Mesothelial cell of epicardium (in vitro differentiated cells): ENCODE measurements at places on chromosomes 3 and 15.

DNA sequence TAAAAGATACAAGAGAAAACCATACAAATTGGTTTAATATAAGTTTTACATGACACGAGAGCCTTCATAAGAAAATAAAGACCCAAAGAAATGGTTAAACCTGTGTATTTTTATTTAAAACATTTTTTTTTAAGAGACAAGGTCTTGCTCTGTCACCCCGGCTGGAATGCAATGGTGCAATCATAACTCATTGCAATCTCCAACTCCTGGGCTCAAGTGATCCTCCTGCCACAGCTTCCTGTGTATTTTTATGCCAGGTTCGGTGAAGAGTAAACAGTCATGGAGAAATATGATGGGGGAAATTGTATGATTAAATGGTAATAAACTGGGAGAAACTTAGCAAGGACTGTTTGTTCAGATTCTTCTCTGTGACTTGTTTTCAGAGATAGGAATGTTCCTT, 441.0 kb downstream of the TUSC7 start:
- H3K27ac ChIP-seq = no peak overlapping the region
- H3K4me1 ChIP-seq = peaks cover 12% of the 10 kb centered on the region
- no peak for DNase-seq
- H3K27me3 ChIP-seq = no peaks in the 10 kb centered on the region

- no peak for DNase-seq
- peaks cover 8% of the 10 kb centered on the region for H3K4me1 ChIP-seq
- no peaks in the 10 kb centered on the region for H3K36me3 ChIP-seq
- no peak overlapping the region for H3K27ac ChIP-seq
- peaks cover 51% of the 10 kb centered on the region for H3K27me3 ChIP-seq
Observed at GRCh38 chr3:13234666-13235065, 161.4 kb upstream of the IQSEC1 start.

DNA sequence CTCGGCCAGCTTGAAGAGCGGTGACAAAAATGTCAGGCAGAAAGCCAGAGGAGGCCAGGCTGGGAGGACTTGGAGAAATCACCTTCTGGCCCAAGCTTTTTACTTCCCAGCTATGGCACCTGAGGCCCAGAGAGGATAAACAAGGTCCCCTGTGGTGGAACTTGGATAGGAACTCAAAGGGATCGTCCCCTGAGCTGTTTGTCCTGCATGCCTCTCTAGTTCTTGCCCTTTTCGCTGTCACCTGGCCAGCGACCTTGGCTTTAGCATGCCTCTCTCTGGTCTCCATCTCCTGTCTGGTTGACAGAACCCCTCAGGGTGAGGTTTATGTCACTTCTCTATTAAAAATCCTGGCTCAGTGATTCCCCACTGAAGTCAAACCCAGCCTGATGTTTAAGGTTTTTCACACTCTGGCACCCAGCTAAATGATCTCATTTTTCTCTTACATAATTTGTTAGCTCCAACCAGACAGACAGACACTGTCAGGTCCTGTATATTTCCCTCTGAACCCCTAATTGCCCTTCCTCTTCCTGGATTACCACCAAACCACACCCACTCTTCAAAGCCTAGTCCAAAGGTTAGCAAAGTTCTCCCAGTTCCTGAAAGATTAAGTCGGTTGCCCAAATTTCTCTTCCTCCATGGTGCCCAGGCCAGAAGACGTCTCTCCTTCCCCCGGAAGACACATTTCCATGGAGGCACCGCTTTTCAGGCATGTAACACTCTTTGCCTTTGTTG, 169.1 kb downstream of the FAM43A start:
- DNase-seq = no peak
- H3K27me3 ChIP-seq = no peaks in the 10 kb centered on the region
- H3K27ac ChIP-seq = no peak overlapping the region
- H3K4me1 ChIP-seq = peaks cover 34% of the 10 kb centered on the region

DNA sequence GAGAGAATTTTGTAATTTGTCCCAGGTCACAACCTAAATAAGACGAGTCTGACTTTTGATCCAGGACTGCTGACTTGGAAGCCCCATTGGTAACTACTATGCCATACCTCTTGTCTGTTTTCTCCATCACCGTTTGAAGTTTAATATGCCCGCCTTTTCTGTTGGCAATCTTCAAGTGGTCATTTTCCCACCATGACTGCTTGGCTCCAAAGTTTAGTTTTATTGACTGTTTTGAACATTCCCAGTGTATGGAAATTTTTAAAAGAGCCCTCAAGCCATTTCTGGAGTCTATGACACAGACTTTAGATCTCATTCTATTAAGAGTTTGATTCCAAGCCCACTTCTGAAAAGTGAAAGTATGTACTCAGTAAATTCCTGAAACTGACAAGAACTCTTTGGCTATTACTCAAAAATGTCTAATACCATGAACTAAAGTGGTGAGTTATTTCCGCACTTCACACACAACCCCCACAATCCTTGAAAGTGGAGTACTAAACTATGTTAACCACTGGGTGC, 136.7 kb upstream of the ADAMTS9 start:
- H3K27ac ChIP-seq = no peak overlapping the region
- H3K4me3 ChIP-seq = no peak overlapping the region
- peaks cover 35% of the 10 kb centered on the region for H3K4me1 ChIP-seq
- no peaks in the 10 kb centered on the region for H3K27me3 ChIP-seq
- H3K36me3 ChIP-seq = no peaks in the 10 kb centered on the region
